ENCODE measurements at places on chromosomes 5 and 9. TPM values are rescaled to one million over a fixed set of nuclear protein-coding genes. Genes with fewer than 3 reads are reported as not detected.

GRCh38 chr5:103889500-103890209 is 327.1 kb upstream of the NUDT12 start:
- no peak for DNase-seq

GRCh38 chr5:39948867-39949468 is 524.2 kb upstream of the DAB2 start:
- peak; percentile 42 for DNase-seq

DNA sequence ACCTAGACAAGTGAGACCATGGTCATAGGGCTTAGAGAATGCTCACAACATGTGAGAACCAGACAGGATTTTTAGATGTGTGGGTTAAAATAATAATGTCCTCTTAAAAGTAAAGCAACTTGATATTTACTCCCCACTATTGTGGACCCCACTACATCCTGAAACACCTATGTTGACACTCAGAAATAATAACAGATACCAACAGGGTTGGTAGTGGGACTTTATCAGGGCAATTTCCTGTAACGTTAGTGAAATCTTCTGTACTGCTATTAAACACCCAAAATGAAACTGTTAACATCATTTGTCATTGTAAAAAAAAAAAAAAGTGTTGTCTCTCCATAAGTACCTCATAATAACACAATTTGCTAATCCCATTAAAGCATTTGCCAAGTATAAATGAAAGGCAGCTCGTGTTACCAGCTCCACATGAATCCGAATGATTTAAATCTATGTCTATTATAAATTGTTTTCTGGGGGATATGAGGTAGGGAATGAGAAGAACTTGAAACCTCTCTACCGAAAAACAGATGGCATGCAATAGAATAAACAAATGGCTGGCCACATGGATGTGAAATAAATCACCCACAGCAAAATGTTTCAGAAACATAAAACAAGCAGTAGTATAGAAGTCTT is 285.9 kb downstream of the ARHGEF28 start:
- no peak for DNase-seq

DNA sequence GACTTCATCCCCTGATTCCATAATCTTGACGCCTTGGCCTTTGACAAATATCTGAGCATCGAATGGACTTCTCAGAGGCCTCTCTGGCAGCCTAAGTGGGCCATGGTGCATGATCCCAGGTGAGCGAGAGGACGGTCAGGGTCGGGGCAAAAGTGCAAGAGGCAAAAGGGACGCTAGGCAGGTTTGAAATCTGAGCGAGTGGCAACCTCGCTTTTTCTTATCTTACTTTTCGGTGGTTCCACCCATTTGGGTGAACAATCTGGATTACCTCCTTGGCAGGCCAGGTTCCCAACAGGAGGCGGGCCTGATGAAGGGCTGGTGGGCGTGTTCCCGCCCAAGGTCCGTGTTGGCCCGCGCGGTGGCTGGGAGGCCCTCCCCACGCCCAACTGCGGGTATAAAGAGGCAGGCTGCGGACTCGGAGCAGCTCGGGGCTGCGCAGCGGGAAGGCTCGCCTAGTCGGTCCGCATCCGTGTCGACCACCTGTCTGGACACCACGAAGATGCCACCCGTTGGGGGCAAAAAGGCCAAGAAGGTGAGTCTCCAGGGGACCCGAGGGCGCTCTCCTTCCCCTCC is at the start of gene BHMT:
TSS of gene BHMT (plus strand) at position 423 of the 573 bp plus-strand sequence. CDS start at position 500, 77 bp downstream.
- no peak for DNase-seq

DNA sequence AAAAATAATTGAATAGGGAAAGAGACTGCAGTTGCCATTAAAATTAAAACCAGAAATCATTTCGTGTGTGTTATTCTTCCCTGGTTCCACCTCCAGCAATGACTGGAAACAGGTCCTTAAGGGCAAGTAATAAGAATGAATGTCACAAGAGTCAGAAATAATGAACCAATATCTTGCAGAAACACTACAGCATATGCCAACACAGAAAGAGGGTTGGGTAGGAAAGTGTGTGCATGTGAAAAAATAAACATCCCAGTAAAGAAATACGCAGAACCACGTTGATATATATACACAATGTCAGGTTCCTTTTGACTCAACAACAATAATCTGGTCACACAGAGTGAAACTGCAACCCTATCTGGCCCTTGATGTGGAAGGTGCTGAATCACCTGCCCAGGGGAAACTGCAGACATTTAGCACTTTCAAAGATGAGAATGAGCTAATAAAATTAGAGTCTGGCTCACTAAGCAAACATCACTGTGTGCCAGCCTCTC is 15.0 kb downstream of the HMHB1 start:
- DNase-seq = no peak

GRCh38 chr5:150066901-150067396 is 19.4 kb downstream of the CSF1R start:
- no peak for DNase-seq

- DNase-seq = no peak
Measured at GRCh38 chr5:13990896-13991295, 46.4 kb upstream of the DNAH5 start.

DNA sequence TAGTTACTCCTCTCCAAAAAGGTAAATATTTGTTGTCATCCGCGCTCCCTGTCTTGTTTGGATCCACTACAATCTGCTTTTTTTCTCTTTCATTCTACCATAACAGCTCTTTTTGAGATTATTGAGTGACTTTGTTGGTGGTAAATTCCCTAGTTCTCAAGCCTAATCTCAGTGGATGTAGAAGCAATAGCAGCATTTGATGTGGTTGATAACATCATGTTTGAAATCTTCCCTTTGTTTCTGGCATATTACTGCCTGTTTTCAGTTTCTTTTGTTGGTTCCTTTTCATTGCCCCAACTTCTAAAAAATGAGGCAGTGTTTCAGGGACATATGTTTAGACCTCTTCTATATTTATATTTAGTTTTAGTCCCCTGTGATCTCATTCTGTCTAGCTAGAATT is 8.9 kb downstream of the CDC42SE2 start:
- DNase-seq = no peak

- DNase-seq = no peak
Measured at GRCh38 chr9:115226152-115226551, 108.2 kb upstream of the TNC start.

DNA sequence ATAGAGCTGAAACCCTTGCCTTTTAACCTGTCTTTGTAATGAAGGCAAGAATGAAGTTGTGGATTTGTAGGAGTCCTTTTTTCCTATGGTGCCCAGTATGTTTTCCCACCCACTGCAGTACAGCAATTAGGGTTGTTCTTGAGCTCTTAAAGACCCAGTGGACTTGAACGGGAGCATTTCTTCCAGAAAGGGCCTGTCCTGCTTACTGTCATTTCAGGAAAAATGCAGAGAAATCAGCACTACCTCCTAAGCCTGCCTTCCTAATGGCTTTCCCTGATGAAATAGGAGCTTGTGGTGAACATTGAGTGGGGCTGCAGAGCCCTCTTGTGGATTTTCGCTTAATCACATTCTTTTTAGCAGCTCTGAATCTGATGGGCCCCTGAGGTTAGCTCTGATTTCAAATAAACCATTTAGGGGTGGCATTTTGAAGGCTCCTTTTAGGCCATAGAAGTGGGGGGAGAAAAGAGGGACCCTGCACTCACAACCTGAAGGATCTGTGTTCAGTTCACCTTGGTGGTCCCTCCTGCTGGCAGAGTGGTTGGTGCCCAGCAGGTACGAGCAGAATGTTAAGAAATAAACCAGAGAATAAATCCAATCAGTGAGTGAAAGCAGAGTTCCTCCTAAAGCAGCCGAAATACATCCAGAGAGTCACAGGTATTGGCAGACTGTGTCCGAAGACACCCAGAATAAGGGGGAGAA is 188.0 kb upstream of the KLF9 start:
- DNase-seq = peak; percentile 66

Gene SPINK6
- not detected for polyA plus RNA-seq

Gene ANKRD20A1
- 1.3 TPM for polyA plus RNA-seq

Gene ACOT12
- polyA plus RNA-seq = 0.27 TPM

Gene HEMGN
- 5.9 TPM for polyA plus RNA-seq
